ENCODE measurements at places on chromosomes 11 and 22. TPM values are rescaled to one million over a fixed set of nuclear protein-coding genes. Genes with fewer than 3 reads are reported as not detected.

The NPTXR gene
- 15.0 TPM for total RNA-seq

The SAA4 gene
- total RNA-seq: not detected

The KIAA1671 gene
- 34.2 TPM for total RNA-seq

GRCh38 chr22:23862103-23862502 is 4.4 kb downstream of the SLC2A11 start:
- no peak for DNase-seq

GRCh38 chr11:120694726-120695125 is 183.2 kb downstream of the GRIK4 start:
- DNase-seq: no peak

GRCh38 chr11:130516554-130517505 is 68.4 kb downstream of the ADAMTS15 start:
- DNase-seq: no peak

GRCh38 chr11:118042141-118042540 is 34.7 kb upstream of the TMPRSS4 start:
- DNase-seq: no peak

GRCh38 chr11:75281469-75282095 is 41.0 kb downstream of the TPBGL start:
- no peak for DNase-seq

DNA sequence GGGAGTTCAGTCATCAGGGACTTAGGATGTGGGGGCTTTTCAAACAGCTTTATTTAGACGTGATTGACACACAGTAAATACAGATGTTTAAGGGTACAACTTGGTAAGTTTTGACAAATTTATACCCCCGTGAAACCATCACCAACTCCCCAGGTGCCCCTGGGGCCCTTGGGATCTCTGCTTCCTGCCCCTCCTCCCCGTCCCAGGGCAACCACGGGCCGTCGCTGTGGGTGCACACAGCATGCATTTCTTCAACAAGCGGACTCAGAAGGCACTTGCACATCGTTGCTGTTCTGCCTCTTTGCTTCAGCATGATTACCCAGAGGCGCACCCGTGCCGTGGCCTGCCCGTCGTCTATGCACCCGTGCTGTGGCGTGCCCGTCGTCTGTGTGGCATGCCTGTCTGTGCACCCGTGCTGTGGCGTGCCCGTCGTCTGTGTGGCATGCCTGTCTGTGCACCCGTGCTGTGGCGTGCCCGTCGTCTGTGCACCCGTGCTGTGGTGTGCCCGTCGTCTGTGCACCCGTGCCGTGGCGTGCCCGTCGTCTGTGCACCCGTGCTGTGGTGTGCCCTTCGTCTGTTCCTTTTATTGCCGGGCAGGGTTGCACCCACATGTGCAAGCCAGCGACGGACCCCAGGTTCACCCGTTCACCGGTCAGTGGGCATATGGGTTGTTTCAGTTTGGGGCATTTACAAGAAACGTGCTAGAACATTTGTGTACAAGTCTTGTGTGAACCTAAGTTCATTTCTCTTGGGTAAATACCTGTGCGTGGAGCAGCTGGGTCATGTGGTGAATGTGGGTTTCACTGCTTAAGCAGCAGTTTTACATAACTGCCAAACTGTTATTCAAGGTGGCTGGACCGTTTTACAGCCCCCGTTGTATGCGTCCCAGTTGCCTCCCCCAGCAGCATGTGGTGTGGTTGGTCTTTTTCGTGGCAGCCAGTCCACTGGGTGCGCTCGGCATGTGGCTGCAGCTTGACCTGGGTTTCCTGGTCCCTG is 8.3 kb downstream of the CD81 start:
- DNase-seq: no peak

DNA sequence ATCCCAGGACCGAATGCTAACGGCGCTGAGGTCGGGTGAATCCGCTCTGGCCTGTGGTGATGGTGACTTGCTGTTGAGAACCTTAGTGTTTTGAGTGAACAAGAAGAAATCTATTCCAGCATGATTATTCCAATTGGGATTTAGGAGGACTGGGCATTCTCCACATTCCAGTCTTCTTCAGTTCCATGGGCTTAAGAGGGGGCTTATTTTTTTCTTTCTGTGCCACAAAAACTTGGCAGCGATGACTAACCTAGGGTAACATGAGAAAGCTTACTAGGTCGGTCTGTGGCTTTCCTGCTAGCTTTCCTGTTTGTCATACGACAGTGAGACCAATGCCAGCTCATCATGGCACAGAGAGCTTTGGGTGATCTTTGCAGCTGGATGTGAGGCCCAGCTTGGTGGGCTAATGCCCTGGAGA is 62.9 kb upstream of the ATXN10 start:
- no peak for DNase-seq

GRCh38 chr11:109697140-109697843 is 275.3 kb downstream of the C11orf87 start:
- no peak for DNase-seq

- no peak for DNase-seq
Observed at GRCh38 chr11:33940538-33940815, 48.6 kb upstream of the LMO2 start.

GRCh38 chr11:102600666-102601065 is 24.5 kb downstream of the MMP20 start:
- DNase-seq: no peak
